Upper lobe of right lung (tissue), 1 donor: ENCODE measurements at places on chromosomes 6 and 20. TPM values are rescaled to one million over a fixed set of nuclear protein-coding genes. Genes with fewer than 3 reads are reported as not detected.

DNA sequence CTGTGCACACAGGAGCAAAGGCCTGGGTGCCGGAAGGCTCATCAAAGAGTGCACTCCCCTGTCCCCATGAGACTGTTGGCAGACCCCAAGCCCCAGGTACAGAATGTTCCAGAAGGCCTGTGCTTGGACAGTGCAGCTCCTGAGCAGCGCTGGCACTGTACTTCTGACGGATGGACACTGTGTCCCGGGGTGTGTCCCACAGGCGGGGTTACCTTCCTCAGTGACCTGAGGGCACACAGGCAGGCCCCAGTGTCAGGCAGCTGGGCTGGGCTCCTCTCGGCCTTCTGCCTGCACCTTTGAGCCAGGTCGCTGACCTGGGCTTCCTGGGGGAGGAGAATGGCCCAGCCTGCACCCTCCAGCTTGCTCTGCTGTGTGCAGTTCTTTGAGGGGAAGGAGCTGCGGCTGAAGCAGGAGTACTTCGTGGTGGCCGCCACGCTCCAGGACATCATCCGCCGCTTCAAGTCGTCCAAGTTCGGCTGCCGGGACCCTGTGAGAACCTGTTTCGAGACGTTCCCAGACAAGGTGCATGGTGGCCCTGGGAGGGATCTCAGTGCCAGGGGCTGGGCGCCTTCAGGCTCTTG is 30.1 kb downstream of the PYGB start:
- DNase-seq: peak; percentile 53
- H3K27ac ChIP-seq: no peak overlapping the region
- H3K4me1 ChIP-seq: no peaks in the 10 kb centered on the region
- H3K27me3 ChIP-seq: no peaks in the 10 kb centered on the region

- H3K4me1 ChIP-seq: no peaks in the 10 kb centered on the region
- no peak for DNase-seq
- H3K27me3 ChIP-seq: no peaks in the 10 kb centered on the region
- H3K4me3 ChIP-seq: no peak overlapping the region
- no peaks in the 10 kb centered on the region for H3K36me3 ChIP-seq
These were observed 214.5 kb downstream of the TSHZ2 start for GRCh38 chr20:53186635-53187034.

- no peaks in the 10 kb centered on the region for H3K36me3 ChIP-seq
- no peak overlapping the region for H3K4me3 ChIP-seq
- peaks cover 24% of the 10 kb centered on the region for H3K4me1 ChIP-seq
These were observed 12.2 kb upstream of the ZNF831 start for GRCh38 chr20:59151391-59151790.

- no peaks in the 10 kb centered on the region for H3K36me3 ChIP-seq
- no peak overlapping the region for H3K4me3 ChIP-seq
- H3K27me3 ChIP-seq: no peaks in the 10 kb centered on the region
- H3K4me1 ChIP-seq: peaks cover 12% of the 10 kb centered on the region
- DNase-seq: no peak
- H3K27ac ChIP-seq: no peak overlapping the region
These were observed 86.6 kb downstream of the ZFAND3 start for GRCh38 chr6:37906121-37906520.

- no peaks in the 10 kb centered on the region for H3K4me1 ChIP-seq
- H3K4me3 ChIP-seq: no peak overlapping the region
- no peaks in the 10 kb centered on the region for H3K27me3 ChIP-seq
- H3K36me3 ChIP-seq: no peaks in the 10 kb centered on the region
These were observed 5.0 kb upstream of the KCNK16 start for GRCh38 chr6:39327507-39327906.

DNA sequence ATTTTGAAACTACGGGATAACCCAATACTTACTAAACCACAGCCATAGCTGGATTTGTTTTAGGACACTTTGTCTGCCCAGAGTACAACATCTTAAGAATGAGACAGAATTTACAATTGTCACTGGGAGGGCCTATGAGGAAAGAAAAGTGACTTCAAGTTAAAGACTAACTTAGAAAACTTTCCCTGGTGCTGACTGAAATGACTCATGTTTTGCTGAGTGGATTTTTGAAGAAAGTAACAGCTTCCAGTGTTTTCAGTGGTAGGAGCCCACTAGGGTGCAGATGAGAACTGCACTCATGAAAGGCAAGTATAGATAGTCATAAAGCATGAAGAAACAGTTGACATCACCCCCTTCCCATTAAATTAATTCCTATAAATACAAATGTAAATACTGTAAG is 988.2 kb upstream of the MAP3K7 start:
- DNase-seq: no peak
- no peaks in the 10 kb centered on the region for H3K36me3 ChIP-seq
- H3K27me3 ChIP-seq: no peaks in the 10 kb centered on the region
- no peak overlapping the region for H3K4me3 ChIP-seq

DNA sequence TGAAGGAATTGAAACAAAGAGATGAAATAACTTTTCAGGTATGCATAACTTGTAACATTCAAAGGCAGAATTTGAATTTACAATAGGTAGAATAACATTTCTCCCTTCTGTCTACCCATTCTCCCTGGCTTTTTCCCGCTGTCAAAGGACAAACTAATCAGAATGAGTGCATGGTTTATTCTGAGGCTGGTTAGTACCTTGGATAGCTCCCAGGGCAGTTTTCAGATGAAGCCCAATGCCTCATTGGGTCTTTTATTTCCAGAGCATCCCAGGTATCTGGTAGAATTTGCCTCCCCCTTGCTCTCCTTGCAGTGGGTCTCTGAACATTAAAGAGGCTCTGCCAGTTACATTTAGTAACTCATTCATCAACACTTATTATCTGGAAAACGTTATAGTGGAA is 665.5 kb downstream of the BCKDHB start:
- H3K36me3 ChIP-seq: no peaks in the 10 kb centered on the region
- H3K27ac ChIP-seq: no peak overlapping the region
- H3K27me3 ChIP-seq: no peaks in the 10 kb centered on the region

DNA sequence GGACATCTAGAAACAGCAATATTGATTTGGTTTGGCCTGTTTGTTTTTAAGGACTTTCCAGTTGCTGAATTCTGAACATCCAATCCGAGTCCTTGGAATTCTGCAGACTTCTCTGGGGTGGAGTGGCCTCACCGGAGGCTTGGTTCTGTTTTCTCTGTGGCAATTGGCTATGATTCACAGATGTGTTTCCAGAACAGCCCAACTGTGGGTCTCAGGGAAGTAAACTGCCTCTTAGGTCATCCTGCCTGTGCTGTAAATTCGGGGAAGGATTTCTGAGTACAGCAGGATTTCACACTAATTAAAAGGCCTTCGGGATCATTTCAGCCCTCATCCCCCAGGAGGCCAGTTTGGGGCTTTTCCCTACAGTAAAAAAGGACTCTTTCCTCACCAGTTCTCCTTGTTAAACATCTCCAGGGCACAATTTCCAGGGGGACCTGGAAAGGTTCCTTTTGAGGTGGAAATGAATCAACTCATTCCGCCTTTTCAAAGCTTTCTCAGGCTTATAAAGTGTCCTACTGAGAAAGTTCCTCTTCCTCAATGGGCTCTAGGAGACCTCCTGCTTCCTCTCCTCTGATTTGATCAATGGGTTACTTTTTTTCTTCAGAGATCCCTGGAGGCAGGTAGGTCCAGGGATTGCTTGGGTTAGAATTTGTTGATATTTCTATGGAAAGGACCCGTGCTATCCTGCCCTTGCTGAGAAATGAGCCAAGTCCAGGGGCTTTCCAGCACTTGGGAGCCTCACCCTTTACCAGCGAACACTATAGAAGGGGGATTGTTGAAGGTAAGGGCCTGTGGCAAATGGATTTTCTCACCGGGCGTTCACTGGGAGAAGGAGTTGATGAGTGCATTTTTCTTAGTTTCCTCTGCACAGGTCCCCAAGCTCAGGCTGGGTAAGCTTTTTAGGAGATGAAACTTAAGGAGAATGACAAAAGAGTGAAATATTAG is 114.6 kb downstream of the CLIC5 start:
- DNase-seq: no peak
- no peaks in the 10 kb centered on the region for H3K27me3 ChIP-seq
- no peak overlapping the region for H3K4me3 ChIP-seq

GRCh38 chr6:165119231-165120020 is 190.0 kb downstream of the C6orf118 start:
- no peak overlapping the region for H3K4me3 ChIP-seq
- H3K4me1 ChIP-seq: no peaks in the 10 kb centered on the region
- DNase-seq: no peak
- no peaks in the 10 kb centered on the region for H3K36me3 ChIP-seq

DNA sequence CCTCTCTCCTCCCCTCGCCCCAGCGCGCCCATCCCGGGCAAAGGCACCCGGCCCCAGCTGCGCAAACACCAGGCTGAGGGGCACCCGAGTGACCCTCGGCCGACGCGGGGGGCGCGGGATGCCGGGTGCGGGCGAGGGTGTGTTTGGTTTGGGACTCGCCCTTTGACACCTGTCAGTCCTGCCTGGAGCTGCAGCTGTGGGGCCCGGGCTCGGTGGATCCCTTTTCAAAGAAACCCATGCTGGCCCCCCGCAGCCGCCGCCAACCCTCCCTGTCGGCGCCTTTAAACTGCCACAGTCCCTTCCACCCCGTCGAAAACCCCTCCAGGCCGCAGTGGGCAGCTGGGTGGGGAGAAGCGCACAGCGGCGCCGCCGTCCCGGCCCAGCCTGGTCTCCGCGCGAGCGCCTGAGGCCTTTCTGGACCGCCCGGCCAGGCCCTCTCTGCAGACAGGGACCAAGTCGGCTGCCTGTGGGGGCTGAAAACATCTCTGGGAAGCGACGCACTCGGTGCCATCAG is 5.5 kb downstream of the FOXQ1 start:
- peak; percentile 63 for DNase-seq
- no peak overlapping the region for H3K27ac ChIP-seq
- peaks cover 14% of the 10 kb centered on the region for H3K4me1 ChIP-seq
- H3K36me3 ChIP-seq: no peaks in the 10 kb centered on the region
- H3K27me3 ChIP-seq: peaks cover 9% of the 10 kb centered on the region

- peaks cover 28% of the 10 kb centered on the region for H3K4me1 ChIP-seq
- H3K27ac ChIP-seq: peak overlapping the region; percentile 31
- H3K27me3 ChIP-seq: no peaks in the 10 kb centered on the region
- H3K4me3 ChIP-seq: no peak overlapping the region
- no peaks in the 10 kb centered on the region for H3K36me3 ChIP-seq
These were observed 5.5 kb downstream of the MANBAL start for GRCh38 chr20:37295001-37295400.

GRCh38 chr20:32978009-32978335 is 26.3 kb downstream of the SUN5 start:
- no peak overlapping the region for H3K27ac ChIP-seq
- no peaks in the 10 kb centered on the region for H3K36me3 ChIP-seq
- H3K27me3 ChIP-seq: no peaks in the 10 kb centered on the region
- H3K4me3 ChIP-seq: no peak overlapping the region

DNA sequence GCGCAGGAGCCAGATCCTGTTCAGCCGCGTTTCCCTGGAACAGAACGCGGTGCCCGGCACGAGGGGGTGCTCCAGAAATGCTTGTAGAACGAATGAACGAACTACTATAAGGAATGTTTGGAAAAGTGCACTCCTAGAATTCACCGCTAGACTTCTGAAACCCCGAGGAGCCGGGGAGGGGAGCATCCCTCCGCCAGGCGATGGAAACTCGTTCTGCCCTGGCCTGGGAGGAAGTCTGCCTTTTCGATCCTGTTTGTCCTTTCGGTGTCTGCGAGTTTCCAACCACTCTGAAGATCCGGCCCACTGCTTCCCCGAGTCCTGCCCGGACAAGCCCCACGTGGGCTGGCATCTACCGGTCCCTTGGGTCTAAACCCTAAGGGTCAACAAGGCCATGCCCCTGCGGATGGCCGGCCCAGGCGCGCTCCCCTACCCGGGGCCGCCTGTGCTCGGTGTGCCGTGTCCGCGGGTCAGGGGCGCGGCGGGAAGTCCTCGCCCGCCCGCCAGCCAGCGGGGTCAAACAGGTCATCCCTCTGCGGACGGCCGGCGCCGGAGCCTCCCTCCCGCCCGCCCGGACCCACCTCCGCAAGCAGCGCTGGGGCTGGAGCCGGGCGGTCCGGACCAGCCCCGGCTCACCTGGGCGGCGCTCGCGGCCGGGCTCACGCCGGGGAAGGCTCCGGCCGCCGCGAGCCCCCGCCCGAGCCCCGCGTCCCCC is 526 bp downstream of the SULF2 start:
- H3K4me3 ChIP-seq: peak overlapping the region; percentile 59
- peaks cover 19% of the 10 kb centered on the region for H3K4me1 ChIP-seq
- H3K36me3 ChIP-seq: no peaks in the 10 kb centered on the region
- H3K27ac ChIP-seq: peak overlapping the region; percentile 51
- H3K27me3 ChIP-seq: peaks cover 16% of the 10 kb centered on the region

GRCh38 chr6:162200041-162200440 is 527.5 kb downstream of the PRKN start:
- no peaks in the 10 kb centered on the region for H3K27me3 ChIP-seq
- no peak overlapping the region for H3K27ac ChIP-seq
- no peaks in the 10 kb centered on the region for H3K36me3 ChIP-seq
- H3K4me1 ChIP-seq: peaks cover 11% of the 10 kb centered on the region
- no peak overlapping the region for H3K4me3 ChIP-seq

DNA sequence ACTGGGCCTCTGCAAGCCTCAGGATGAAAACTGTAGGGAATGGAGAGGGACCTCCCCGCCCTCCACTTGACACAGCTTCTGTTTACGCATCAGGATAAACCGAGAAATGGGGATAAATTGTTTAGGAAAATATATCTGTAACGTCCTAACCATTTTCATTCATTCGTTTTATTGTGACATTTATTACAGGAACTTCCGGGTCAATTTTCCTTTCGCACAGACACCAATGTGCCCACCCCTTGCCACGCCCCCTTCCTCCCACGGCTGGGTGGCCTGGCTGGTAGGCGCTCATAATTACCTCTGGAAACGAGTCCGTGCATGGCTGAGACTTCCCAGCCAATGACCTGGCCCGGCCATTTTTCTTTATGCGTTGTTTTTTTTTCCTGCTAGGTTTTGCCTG is 96.1 kb downstream of the BMP7 start:
- H3K4me1 ChIP-seq: no peaks in the 10 kb centered on the region
- no peak for DNase-seq
- H3K27me3 ChIP-seq: no peaks in the 10 kb centered on the region
- H3K4me3 ChIP-seq: no peak overlapping the region

DNA sequence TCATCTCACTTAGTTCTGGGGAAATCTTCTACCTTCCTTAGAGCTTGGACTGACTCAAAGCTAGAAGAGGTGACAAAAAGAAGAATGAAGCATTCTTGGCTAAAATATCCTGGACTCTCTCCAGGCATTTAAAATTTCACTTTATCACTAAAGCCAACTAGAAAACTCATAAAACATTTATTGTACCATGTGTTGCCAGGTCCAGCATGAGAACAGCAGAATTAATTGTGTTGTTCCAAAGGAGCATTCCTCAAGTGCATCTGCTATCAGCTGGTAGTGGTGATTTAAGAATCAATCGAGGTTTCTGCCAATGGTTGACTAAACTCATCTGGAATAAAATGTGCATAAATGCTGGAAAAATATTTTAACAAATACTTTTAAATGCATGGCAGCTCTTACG is 147.3 kb upstream of the SSTR4 start:
- H3K4me3 ChIP-seq: no peak overlapping the region
- H3K27ac ChIP-seq: no peak overlapping the region
- H3K4me1 ChIP-seq: no peaks in the 10 kb centered on the region
- DNase-seq: no peak
- H3K27me3 ChIP-seq: no peaks in the 10 kb centered on the region

The SLC17A9 gene
- total RNA-seq: 15.2 TPM

The NOX3 gene
- total RNA-seq: not detected

The HAO1 gene
- total RNA-seq: not detected

The LATS1 gene
- total RNA-seq: 29.8 TPM
